ENCODE measurements at places on chromosomes 5 and 9.

GRCh38 chr5:132058646-132059042 is 1.8 kb upstream of the IL3 start:
- DNase-seq, result no peak

- no peak for DNase-seq
Measured at GRCh38 chr5:80341016-80341775, 21.4 kb downstream of the SPZ1 start.

DNA sequence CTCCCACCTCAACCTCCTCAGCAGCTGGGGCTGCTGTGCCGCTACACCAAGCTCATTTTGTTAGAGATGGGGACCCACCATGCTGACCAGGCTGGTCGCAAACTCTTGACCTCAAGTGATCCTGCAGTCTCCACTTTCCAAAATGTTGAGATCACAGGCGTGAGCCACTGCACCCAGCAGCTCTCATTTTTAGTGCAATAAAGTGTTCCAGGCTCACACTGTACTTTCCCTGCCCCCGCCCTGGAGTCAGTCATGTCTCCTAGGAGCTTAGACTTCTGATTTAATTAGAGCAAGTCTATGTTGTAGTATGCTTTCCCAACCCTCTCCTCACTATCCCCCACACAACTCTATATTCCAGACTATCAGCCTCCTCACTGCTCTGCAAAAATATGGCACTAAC is 238.0 kb upstream of the ACTBL2 start:
- no peak for DNase-seq

DNA sequence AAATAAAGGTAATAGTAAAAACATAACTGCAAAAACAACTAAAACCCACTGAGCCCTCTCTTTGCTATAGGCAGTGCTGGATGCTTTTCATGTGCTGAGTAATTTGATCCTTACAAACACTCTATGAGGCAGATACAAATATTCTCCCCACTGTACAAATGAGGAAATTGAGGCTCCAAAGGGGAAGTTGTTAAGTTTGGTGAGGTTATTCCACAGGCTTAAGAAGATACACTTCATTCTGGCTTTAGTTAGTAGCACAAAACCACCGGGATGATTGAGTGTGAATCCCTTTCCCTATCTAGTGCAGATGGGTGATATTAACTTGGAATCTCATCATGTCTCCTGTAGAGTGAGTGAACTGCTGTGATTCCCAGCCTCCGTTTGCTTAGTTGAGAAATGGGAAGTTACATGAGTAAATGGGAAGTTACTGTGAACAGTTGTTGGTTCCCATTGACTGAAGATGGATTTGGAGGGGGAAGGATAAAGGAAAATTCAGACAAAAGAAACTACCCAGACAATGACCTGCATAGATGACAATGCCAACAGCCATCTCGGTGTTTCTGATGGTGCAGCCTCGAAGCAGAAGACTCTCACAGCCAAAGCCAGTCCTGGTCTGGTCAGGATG is 208.3 kb downstream of the ATP10B start:
- DNase-seq, result no peak

GRCh38 chr5:130109152-130109551 is 204.9 kb downstream of the CHSY3 start:
- no peak for DNase-seq

- no peak for DNase-seq
Measured at GRCh38 chr9:12640016-12640587, 53.1 kb upstream of the TYRP1 start.

DNA sequence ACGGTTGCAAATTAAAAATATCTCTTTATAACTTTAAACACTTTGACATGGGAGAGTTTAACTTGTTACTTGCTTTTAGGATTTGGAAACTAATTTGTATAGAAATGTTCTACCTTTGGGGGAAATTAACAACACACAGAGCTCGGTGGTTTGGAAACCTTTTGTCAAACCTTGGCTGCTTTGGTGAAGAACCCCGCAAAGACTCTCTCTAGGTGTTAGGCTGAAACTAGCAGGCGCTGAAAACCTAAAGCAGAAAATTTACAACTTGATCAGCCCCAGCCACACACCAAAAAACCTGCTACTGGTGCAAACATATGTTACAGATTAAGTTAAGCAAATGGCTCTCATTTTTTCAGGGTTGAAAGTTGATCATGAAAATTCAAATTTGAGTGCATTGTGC is 25.8 kb downstream of the NR2F1 start:
- DNase-seq, result no peak

- DNase-seq, result peak; percentile 46
Measured at GRCh38 chr9:91422758-91423711, 597 bp downstream of the NFIL3 start.

DNA sequence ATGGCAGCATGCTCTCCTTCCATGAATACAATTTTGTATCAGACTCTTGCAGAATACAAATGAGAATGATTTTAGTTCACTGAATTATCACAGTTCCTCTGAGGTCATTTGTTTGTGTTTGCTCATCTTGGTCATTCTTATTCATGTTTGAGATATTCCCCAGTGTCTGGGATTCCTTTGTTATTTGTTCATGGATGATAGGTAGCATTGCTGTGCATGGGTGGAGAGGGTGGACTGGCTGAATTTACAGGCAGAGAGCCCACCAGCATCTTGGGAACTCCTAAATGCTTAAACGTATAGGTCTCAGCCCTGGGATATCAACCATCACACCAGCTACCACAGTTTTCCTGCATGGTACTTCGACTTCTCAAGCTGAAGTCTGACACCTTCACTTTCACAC is 459.8 kb downstream of the CCDC171 start:
- no peak for DNase-seq

DNA sequence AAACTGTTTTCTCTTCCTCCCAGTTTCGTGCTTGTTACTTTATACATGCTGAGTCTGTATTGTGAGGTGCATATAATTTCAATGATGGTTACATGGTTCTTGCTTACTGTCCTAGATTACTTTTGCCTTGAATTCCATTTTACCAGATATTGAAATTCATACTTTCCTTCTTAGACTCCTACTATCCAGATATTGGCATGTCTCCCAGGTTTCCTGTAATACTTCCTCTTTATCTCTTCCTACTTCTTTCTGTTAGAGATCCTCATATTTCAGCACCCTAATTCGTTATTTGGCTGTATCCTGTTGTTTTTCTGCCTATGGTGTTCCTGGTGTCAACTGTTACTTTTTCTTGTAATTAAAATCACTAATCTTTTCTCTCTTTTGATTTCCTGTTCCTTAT is 522.1 kb downstream of the CCDC171 start:
- DNase-seq, result no peak
